ENCODE measurements at places on chromosomes 11 and 22. TPM values are rescaled to one million over a fixed set of nuclear protein-coding genes. Genes with fewer than 3 reads are reported as not detected.

Gene ACTN3
- not detected for total RNA-seq

DNA sequence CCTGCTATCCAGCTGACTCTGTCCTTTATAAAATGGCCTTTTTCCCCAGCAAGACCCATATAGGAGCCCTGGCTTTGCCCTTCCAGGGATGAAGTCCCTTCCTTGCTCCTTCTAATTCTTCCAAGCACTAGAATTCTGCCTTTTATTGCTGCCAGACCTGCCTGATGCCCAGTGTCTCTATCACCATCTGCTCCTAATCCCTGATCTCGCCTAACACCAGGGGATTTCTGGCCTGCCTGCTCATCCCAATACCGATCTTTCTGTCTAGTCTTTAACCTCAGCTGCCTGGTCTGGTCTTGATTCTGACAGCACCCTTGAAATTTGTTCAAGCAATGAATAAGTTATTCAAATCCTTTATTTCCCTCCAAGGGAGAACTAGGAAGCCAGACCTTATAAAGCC, 150.2 kb downstream of the SPON1 start:
- no peak for DNase-seq

DNA sequence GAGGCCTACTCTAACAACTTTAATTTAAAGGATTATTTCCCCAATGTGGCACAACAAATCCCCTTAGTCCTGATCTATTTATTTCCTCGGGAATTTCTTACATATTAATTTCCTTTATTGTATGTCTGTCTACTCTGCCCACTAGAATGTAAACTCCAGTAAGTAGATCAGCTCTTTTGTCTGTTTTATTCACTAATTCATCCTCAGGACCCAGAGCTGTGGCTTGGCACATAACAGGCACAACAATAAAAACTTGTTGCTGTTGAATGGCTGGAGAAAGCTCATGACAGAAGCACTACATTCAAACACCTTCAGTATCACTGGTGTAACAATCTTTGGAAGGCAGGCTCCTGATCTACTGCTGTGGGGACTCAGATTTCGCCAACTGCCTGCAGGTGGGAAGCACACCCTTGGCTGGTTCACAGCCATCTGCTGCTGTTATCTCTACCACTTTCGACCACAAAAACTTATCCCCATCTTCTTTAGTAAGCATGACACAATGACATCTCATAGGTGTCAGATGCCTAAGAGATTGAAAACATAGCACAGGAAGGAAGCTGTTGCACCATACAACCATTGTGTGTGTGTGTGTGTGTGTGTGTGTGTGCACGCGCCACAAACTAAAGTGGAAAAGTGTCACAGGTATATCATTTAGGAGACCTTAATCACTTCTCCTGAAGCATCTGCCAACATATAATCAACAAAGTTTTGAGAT, 11.9 kb downstream of the HIRA start:
- DNase-seq = no peak

Gene OR8K5
- total RNA-seq = not detected

GRCh38 chr11:119480380-119481020, 57.5 kb upstream of the THY1 start:
- no peak for DNase-seq

Gene RPS3
- 1,739 TPM for total RNA-seq

Data from PC-3 (cell line).